Activated B cell treated with CpG ODN at 0.5 μM for 24 hours (primary cell): ENCODE measurements at places on chromosomes 5 and 9.
A peak's percentile ranks its signal among the peaks of the same experiment; 100 is the strongest.

DNA sequence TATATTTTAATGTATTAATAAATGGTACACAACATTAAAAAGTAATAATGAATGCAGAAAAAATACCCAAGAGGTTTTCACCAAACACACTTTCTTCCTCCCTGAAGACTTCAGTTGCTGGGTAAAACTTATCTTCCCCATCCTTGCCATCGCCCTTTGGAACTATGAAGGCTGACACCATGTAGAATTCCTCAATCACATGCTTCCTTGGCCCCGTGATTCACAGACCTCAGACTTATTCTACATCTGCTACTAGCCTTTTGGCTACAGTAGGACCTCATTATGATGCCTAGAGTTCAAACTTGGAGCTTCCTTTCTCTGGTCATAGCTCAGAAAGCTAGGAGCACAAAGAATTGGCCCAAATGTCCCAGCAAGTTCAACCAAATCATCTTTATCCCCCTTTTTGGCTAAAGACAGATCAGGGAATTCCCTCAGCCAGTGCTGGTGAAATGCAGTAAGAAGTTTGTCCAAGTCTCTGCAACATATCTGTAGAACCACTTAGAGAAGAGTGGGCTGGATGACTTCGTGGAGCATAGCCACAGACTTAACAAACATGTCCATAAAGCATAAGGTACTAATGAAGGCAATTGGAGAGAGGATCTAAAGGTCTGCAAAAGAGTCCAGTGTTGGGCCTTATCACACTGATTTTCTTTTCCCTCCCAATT is 253.5 kb downstream of the SEC61B start:
- DNase-seq = no peak
- no peaks in the 10 kb centered on the region for H3K36me3 ChIP-seq
- H3K27me3 ChIP-seq = no peaks in the 10 kb centered on the region

- peaks cover 6% of the 10 kb centered on the region for H3K4me1 ChIP-seq
- H3K27me3 ChIP-seq = no peaks in the 10 kb centered on the region
- no peaks in the 10 kb centered on the region for H3K36me3 ChIP-seq
- no peak for DNase-seq
- no peak overlapping the region for H3K27ac ChIP-seq
- no peak overlapping the region for H3K4me3 ChIP-seq
Observed at GRCh38 chr5:67028371-67028770, 168.2 kb downstream of the CD180 start.

DNA sequence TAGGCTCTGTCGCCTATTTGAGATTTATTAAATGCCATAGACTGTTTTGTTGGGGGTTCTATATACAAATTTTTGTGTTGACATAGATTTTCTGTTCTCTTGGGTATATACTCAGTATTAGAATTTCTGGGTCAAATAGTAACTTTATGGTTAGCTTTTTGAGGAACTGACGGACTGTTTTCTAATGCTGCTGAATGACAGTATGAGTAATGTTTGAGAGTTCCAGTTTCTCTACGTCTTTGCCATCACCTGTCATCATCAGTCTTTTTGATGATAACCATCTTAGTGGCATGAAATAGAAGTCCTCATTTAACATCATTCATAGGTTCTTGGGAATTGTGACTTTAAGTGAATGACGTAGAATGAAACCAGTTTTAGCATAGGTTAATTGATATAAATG is 60.1 kb downstream of the CCDC171 start:
- H3K27me3 ChIP-seq = no peaks in the 10 kb centered on the region
- H3K27ac ChIP-seq = no peak overlapping the region
- no peak overlapping the region for H3K4me3 ChIP-seq

DNA sequence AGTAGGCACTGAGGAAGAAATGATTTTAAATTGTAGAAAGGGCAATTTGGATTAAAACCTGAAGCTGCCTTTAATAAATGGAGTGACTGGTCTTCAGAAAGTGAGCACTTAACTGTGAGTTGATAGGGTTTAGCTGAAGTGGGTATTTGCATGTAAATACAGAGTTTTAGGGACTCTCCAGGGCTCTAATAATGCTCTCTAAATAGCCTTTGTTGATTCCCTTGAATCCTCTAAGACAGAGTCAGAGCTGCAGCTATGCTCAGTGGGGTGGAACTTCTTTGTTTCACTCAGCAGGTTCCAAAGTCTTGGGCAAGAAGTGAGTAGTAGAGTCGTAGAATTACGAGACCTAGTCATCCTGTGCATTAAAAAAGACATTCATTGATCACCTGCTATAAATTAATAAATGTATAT is 21.4 kb downstream of the GLRA1 start:
- H3K27ac ChIP-seq = no peak overlapping the region
- H3K27me3 ChIP-seq = peaks cover 10% of the 10 kb centered on the region
- DNase-seq = no peak
- H3K4me3 ChIP-seq = no peak overlapping the region
- peaks cover 2% of the 10 kb centered on the region for H3K4me1 ChIP-seq
- H3K36me3 ChIP-seq = no peaks in the 10 kb centered on the region

DNA sequence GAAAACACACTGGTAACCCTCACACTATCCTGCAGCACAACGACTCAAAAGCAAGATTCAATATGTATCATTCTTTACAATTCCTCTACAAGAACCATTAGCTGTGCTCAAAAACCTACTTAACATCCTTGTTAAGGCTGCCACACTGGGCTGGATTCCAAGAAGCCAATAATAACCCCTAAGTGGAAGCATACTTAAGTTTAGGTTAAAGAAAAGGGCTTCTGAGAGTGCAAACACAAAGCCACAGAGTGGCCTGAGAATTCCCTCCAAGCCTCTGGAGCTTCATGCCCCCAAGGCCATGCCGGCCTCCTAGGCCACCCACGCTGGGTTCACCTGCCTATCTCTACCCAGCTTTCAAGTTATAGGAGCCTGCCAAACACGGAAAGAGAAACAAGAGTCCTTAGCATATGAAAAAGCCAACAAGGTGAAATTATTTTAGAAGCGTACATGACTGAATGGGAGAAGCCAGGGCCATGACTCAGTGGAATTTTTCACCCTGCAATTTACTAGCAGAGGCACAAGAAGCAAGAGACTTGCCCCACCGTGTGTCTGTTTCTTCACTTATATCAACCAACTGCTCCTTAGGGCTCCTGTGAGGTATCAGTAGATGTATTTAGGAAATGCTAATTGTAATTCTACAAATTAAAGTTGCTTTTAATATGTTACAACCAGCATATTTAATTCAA is 293.0 kb downstream of the SPOCK1 start:
- no peaks in the 10 kb centered on the region for H3K36me3 ChIP-seq
- H3K27ac ChIP-seq = no peak overlapping the region
- H3K4me3 ChIP-seq = no peak overlapping the region
- H3K27me3 ChIP-seq = peaks cover 8% of the 10 kb centered on the region
- H3K4me1 ChIP-seq = no peaks in the 10 kb centered on the region

- DNase-seq = no peak
- H3K27ac ChIP-seq = no peak overlapping the region
- H3K4me1 ChIP-seq = peaks cover 8% of the 10 kb centered on the region
Observed at GRCh38 chr9:94728719-94729118, 2.2 kb downstream of the AOPEP start.

- H3K36me3 ChIP-seq = no peaks in the 10 kb centered on the region
- H3K4me3 ChIP-seq = no peak overlapping the region
- no peaks in the 10 kb centered on the region for H3K4me1 ChIP-seq
Observed at GRCh38 chr5:4255441-4255840, 659.8 kb downstream of the IRX1 start.

- no peak for DNase-seq
- no peaks in the 10 kb centered on the region for H3K27me3 ChIP-seq
- no peak overlapping the region for H3K27ac ChIP-seq
- H3K4me1 ChIP-seq = peaks cover 2% of the 10 kb centered on the region
Observed at GRCh38 chr5:111472579-111472978, 39.8 kb downstream of the STARD4 start.

DNA sequence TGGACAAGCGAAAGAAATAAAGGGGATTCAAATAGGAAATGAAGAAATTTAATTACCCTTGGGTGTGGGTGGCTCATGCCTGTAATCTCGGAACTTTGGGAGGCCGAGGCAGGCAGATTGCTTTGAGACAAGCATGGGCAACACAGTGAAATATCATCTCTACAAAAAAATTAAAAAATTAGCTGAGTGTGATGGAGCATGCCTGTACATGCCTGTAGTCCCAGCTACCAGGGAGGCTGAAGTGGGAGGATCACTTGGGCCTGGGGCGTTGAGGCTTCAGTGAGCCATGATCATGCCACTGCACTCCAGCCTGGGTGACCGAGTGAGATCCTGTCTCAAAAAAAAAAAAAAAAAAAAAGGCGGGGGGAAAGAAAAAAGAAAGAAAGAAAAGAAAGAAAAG is 4.0 kb upstream of the RCL1 start:
- H3K27ac ChIP-seq = no peak overlapping the region
- no peak overlapping the region for H3K4me3 ChIP-seq
- peaks cover 3% of the 10 kb centered on the region for H3K36me3 ChIP-seq
- peaks cover 14% of the 10 kb centered on the region for H3K4me1 ChIP-seq

GRCh38 chr9:117184173-117184572 is 230.7 kb downstream of the ASTN2 start:
- H3K36me3 ChIP-seq = no peaks in the 10 kb centered on the region
- no peak overlapping the region for H3K27ac ChIP-seq
- H3K27me3 ChIP-seq = no peaks in the 10 kb centered on the region
- no peaks in the 10 kb centered on the region for H3K4me1 ChIP-seq

GRCh38 chr9:31542384-31543055 is 841.9 kb upstream of the ACO1 start:
- no peak overlapping the region for H3K27ac ChIP-seq
- no peaks in the 10 kb centered on the region for H3K36me3 ChIP-seq
- no peaks in the 10 kb centered on the region for H3K4me1 ChIP-seq
- no peaks in the 10 kb centered on the region for H3K27me3 ChIP-seq

GRCh38 chr5:142856269-142856782 is 86.1 kb downstream of the ARHGAP26 start:
- H3K4me1 ChIP-seq = peaks cover 5% of the 10 kb centered on the region
- no peaks in the 10 kb centered on the region for H3K36me3 ChIP-seq
- H3K27ac ChIP-seq = no peak overlapping the region
- no peak for DNase-seq

DNA sequence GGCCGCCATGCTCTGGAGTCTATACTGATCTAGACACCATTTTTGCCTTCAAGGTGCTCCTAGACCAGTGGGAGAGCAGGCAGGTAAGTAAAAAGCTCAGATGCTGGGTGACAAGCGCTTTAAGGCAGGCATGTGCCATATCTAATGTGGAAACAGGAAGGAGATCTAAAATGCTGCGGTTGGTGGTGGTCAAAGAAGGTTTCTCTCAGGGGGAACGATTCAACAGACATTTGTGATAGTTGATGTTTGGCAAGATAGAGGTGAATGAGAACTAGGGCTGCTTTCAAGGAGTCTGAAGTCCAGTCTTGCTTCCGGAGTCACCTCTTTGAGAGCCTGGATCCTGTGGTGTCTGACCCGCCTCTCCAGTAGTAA is 146.2 kb upstream of the KLF4 start:
- no peak for DNase-seq
- no peaks in the 10 kb centered on the region for H3K36me3 ChIP-seq
- peaks cover 36% of the 10 kb centered on the region for H3K4me1 ChIP-seq
- H3K27ac ChIP-seq = no peak overlapping the region
- peaks cover 10% of the 10 kb centered on the region for H3K27me3 ChIP-seq

GRCh38 chr5:142819292-142819691 is 49.1 kb downstream of the ARHGAP26 start:
- no peaks in the 10 kb centered on the region for H3K27me3 ChIP-seq
- DNase-seq = no peak
- H3K27ac ChIP-seq = no peak overlapping the region
- no peaks in the 10 kb centered on the region for H3K36me3 ChIP-seq
- peaks cover 4% of the 10 kb centered on the region for H3K4me1 ChIP-seq

DNA sequence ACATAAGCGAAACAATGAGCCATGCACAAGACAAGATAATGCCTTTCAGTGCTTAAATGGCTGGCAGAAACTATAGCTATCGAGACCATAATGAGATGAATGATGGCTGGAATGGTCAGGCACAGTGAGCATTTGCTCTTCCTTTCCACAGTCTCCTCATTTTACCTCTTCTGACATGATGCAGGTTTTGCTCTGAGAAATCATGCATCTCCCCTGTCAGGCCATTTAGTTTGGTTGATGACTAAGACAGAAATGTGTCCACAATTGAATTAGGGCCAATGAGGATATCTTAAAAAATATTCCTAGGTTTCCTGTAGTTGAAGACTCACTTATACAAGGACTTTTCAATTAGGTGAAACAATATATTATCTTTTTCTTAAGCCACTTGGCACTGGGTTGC is 475.1 kb downstream of the TMEM232 start:
- no peaks in the 10 kb centered on the region for H3K36me3 ChIP-seq
- H3K27me3 ChIP-seq = no peaks in the 10 kb centered on the region
- no peaks in the 10 kb centered on the region for H3K4me1 ChIP-seq
- H3K27ac ChIP-seq = no peak overlapping the region
- H3K4me3 ChIP-seq = no peak overlapping the region
- no peak for DNase-seq

- no peak overlapping the region for H3K4me3 ChIP-seq
- DNase-seq = no peak
- H3K36me3 ChIP-seq = no peaks in the 10 kb centered on the region
- no peak overlapping the region for H3K27ac ChIP-seq
Observed at GRCh38 chr9:23741351-23741750, 84.7 kb downstream of the ELAVL2 start.

- no peak overlapping the region for H3K4me3 ChIP-seq
- no peaks in the 10 kb centered on the region for H3K36me3 ChIP-seq
- no peaks in the 10 kb centered on the region for H3K4me1 ChIP-seq
- no peak overlapping the region for H3K27ac ChIP-seq
- peaks cover 3% of the 10 kb centered on the region for H3K27me3 ChIP-seq
Observed at GRCh38 chr9:38689678-38690077, 30.3 kb downstream of the FAM240B start.

DNA sequence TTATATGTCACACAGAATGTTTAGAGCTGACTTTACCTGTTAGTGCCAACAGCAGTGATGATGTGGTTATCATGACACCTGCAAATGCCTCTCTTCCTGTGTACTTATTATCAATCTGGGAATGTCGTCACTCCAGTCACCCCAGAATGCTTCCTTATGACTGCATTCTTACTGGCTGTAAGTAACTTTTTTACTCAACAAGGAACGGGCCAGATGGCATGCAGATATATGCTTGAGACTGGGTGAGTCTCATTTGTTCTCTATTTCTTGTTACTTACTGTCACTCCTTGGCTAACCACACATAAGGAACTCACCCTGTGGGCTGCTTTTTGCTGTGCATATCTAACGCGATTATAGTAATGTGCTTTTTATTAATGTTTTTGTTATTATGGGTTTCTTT is 385.5 kb upstream of the MEF2C start:
- H3K4me3 ChIP-seq = peak overlapping the region; percentile 50
- H3K27me3 ChIP-seq = no peaks in the 10 kb centered on the region
- no peaks in the 10 kb centered on the region for H3K36me3 ChIP-seq
- no peak for DNase-seq

- no peak overlapping the region for H3K4me3 ChIP-seq
- no peaks in the 10 kb centered on the region for H3K27me3 ChIP-seq
- no peaks in the 10 kb centered on the region for H3K4me1 ChIP-seq
Observed at GRCh38 chr9:22483528-22484070, 37.0 kb downstream of the DMRTA1 start.

DNA sequence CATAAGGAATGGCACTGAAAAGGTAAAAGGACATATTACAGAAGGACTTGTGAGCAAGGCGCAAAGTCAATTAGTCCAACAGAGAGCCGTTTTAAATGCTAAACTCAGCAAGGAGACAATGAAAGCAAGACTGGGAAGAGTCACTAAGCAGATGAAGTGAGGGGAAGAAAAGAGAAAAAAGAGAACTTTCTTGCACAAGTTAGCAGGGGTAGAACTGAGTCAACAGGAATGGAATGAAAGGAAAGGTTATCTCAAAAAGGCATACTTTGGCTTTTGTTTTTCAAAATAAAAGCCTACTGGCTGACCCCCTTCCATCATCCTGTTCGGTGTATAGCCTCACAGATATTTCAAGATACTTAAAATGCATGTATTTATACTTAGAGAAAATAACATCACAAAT is 75.0 kb downstream of the NR6A1 start:
- H3K27me3 ChIP-seq = no peaks in the 10 kb centered on the region
- H3K27ac ChIP-seq = no peak overlapping the region
- no peaks in the 10 kb centered on the region for H3K4me1 ChIP-seq
- no peaks in the 10 kb centered on the region for H3K36me3 ChIP-seq
- DNase-seq = no peak
